ENCODE measurements at places on chromosomes 5 and 9.
A peak's percentile ranks its signal among the peaks of the same experiment; 100 is the strongest.

GRCh38 chr5:139140591-139141071 is 57.5 kb downstream of the SIL1 start:
- DNase-seq, result no peak

- no peak for DNase-seq
Observed at GRCh38 chr5:14149672-14150274, 6.6 kb downstream of the TRIO start.

DNA sequence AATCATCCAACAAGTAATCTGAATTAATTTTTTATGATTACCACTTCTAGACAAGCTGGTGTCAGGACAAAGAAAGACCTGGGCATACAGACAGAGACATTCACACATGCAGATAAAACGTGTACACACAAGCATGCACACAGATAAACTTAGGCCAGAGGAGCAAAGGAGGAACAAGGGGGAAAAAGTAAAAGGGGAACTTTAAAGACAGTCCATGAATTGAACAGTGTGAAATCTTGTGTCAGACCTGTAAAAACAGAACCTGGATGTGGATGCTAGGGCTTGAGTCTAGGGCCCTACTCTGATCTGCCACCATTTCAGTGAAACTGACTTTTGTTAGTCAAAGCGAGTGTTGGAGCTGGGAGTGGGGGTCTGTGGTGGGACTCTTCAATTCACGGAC is 11.2 kb upstream of the ZSWIM6 start:
- DNase-seq, result no peak

DNA sequence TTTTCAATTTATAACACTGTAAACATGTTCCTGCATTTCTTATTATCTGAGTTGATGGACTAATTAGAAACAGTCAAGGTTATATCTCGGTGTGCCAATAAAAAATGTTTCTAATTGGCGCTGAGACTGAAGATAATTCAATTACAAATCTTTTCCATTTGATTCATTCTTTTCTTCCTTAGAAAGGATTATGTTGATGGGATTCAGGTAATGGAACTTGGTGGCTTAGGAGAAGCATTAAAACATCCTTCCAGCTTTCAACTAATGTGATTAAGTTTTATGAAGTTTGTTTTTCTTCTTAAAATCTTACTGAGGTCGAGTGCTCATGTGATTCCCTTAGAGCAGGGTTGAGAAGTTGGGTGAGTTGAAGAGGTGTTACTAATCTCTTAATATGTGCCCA is 1015.3 kb downstream of the NR2F1-AS1 start:
- DNase-seq, result no peak

DNA sequence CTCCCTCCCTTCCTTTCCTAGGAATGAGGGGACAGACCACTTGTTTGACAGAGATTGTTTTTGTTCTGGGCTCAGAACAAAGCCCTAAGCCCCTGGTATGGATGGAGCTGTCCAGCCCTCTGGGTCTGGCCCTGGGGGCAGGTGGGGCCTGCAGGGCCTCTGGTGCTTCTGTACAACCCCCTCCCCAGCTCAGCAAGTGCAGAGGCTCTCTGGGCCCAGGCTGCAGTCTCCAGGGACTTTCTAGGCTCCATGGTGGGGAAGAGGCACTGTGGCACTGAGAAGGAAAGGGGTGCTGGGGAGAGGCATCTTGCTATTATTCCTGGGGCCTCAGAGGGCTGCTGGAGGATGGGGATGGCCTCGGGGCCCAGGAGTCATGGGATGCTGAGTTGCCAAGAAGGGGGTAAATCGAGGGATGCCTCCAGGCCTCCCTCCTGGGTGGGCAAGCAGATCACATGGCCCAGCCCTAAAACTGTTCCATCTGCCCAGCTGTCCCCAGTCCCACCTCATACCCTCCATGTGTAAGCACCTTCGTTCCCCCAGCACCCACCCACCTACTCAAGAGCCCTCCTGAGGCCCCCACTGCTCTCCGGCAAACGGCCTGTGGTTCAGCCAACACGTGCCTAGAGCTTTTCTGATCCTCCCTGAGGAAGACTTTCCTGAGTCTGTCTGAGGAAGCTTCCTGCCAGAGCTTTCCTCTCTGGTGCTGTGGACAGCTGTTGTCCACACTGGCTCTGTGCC is 225.7 kb downstream of the CACNA1B start:
- DNase-seq, result no peak

- no peak for DNase-seq
Observed at GRCh38 chr5:150457121-150457520, 7.6 kb upstream of the RPS14 start.

DNA sequence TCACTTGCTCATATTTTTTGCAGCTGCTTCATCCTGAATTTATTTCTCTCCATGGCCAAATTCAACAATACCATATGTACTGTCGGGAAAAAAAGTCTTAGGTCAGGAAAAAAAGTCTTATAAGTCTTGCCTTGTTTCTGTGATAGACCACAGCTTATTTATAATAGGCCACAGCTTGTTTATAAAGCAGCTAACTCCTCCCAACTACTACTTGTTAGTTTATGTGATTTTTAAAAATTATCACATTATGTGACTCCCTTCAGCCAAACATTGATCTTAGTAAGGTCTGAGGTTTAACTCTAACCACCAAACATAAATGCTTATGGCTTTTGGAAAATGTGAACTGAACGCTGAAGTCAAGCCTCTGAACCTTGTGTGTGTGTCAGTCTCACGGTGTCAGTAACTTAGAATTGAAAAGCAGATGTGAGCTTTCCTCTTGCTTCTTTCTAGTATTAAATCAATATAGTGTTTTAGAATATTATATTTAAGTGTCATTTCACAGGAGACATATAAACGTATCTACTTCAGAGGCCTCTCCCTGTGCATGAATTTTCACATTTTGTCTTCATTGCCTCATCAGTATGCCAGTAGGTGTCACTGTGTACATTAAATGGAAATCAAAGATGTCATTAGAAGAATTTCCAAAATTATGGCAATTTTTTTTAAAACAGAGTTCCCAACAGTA is 51.3 kb downstream of the SNX24 start:
- DNase-seq, result no peak

DNA sequence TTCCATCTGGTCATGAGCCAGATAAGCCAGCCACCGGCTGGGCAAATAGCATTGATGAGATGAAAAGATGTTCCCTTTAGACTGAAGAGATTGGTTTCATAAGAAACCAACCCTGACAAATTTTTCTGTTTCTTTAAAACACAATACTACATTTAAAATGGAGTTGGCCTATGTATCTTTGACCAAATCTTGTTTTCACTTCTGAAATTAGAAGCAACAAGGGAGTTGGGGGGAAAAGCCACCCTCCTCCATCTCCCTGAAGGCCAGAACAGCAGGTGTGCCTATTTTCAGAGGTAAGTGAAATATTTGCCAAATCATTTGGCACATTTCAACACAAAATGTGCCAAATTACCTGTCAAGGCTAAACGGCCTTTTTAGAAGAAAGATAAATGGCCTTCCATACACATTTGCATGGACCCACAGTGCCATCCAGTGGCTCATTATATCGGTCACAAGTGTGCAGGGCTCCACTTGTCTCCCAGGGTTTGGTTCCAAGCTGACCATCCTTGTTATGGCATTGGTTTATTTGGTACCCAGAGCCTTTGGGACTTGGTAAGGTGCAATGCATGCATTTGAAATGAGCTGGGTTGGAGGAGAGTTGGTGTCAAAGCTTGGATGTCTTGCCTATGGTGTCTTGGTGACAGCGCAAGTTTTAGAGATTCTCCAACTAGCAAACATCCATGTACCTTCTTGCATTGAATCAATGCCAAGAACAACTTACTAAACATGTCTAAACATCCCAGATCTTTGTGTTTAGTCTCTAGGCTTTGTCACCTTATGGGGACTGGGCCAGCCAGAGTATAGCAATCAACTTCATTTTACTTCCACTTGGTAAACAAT is 372.0 kb upstream of the KIF2A start:
- DNase-seq, result peak; percentile 5

DNA sequence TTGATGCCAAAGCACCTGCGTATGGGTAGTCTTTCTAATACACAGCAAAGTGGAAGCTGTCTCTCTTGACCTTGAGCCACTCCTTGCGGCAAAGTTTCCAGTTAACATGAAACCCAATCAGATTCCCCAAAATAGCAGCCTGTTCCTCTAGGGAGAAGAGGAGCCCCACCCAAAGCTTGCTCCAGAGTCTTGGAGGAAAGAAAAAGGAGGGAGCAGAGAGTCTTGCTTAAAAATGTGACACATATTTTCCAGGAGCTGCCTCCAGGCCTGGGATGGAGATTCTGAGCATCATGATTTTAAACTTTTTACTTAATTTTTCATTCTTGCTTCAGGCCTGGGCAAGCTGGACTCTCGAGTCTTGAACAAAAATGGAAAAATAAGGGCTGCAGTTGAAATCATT is 223.5 kb upstream of the TNC start:
- DNase-seq, result no peak

DNA sequence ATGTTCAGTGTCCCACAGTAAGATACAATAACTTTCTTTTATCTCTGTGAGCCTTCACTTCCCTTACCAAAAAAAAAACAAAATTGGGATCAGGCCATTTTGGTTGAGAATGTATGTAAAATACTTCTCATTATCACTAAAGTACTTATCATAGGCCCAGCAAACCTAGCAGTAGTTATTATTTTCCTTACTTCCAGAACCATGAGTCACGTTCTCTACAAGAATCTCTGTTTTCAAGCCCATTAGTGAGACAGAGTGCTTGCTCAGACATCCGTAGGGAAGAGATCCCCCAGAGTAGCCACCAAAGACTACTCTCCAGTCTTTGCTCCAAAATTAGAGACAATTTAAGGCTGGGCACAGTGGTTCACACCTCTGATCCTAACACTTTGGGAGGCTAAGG is 103.9 kb upstream of the NR5A1 start:
- DNase-seq, result no peak

DNA sequence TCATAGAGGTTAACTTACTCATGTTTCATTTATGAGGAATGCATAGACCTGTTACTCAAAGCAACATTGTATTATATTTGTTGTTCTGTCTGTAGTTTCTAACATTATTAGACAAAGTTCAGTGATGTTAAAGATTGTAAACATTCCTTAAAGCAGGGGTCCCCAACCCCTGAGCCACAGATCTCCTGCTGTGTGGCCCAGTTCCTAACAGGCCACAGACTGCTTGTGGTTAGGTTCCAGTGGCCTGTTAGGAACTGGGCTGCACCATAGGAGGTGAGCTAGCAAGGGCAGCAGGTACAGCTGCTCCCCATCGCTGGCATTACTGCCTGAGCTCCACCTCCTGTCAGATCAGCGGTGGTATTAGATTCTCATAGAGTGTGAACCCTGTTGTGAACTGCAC is 181.1 kb downstream of the KDM4C start:
- no peak for DNase-seq

DNA sequence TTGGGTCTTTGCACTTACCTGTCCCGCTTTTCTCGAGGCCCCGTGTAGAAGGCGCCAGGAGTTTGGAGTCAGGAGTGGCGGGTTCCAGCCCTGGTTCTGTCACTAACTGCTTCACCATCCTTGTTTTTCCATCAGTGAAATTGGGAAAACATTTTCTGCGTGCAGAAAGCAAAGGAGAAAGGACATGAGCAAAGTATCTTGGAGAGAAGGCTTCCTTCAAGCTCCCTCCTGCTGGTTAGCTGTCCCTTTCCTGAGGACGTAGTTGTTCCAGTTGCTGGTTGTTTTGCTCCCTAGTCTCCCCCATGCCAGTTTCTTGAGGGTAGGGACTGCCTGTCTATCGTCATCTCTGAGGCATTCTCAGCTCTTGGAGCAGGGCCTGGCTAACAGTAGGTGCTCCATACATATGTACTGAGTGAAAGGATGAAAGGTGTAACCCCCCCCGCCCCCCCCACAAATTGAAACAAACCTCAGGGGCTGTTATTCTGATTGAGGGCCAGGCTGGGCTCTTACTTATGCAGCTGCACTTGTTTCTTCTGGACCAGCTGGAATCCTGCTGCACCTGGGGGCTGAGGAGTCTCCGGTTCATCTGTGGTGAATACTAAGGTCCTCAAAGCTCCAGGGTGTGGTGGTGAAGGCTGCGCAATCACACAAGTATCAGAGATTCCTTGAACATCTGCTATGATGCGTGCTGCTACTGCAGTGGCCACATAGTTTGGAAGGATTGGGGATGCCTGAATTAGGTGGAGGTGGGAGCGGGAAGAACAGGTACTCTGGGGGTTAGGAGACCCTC is 1.0 kb downstream of the SMIM3 start:
- DNase-seq, result no peak

GRCh38 chr9:96719521-96719920 is 58.4 kb downstream of the ZNF510 start:
- DNase-seq, result peak; percentile 3

DNA sequence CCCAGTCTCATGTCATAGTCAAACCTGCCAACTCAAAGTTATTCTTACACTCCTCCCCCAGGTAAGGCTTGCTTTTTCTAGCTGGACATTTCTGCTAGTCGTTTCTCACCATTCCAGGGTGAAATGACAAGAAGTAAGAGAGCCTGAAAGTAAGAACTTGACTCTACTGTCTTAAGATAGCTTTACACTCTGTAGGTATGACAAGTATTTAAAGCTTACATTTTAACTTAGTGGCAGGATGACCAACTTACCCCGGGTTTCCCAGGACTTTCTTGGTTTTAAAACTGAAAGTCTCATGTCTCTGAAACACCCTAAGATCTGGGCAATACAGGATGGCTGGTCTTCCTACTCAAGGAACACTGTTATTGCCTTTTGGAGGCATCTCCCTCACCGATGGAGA is 67.5 kb upstream of the PIK3R1 start:
- no peak for DNase-seq

GRCh38 chr9:130991778-130992681 is 16.9 kb upstream of the LAMC3 start:
- DNase-seq, result no peak

DNA sequence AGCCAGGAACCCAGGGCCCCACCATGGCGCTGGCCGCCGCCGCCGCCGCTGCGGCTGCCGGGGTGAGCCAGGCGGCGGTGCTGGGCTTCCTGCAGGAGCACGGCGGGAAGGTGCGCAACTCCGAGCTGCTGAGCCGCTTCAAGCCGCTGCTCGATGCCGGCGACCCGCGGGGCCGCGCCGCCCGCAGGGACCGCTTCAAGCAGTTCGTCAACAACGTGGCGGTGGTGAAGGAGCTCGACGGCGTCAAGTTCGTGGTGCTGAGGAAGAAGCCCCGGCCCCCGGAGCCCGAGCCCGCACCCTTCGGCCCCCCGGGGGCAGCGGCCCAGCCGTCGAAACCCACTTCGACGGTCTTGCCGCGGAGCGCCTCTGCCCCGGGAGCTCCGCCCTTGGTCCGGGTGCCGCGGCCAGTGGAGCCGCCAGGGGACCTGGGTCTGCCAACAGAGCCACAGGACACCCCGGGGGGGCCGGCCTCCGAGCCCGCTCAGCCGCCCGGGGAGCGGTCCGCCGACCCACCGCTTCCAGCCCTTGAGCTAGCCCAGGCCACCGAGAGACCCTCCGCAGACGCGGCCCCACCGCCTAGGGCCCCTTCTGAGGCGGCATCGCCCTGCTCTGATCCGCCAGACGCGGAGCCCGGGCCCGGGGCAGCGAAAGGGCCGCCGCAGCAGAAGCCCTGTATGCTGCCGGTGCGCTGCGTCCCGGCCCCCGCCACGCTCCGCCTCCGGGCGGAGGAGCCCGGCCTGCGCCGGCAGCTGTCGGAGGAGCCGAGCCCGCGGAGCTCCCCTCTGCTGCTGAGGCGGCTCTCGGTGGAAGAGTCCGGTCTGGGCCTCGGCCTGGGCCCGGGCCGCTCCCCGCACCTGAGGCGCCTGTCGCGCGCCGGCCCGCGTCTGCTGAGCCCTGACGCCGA is 749 bp downstream of the SOWAHA start:
- no peak for DNase-seq

- DNase-seq, result no peak
Observed at GRCh38 chr5:150022158-150022531, 21.6 kb downstream of the HMGXB3 start.

GRCh38 chr5:92378966-92379611 is 996.0 kb upstream of the ARRDC3 start:
- DNase-seq, result no peak
